ENCODE measurements at places on chromosomes 6 and 20.

DNA sequence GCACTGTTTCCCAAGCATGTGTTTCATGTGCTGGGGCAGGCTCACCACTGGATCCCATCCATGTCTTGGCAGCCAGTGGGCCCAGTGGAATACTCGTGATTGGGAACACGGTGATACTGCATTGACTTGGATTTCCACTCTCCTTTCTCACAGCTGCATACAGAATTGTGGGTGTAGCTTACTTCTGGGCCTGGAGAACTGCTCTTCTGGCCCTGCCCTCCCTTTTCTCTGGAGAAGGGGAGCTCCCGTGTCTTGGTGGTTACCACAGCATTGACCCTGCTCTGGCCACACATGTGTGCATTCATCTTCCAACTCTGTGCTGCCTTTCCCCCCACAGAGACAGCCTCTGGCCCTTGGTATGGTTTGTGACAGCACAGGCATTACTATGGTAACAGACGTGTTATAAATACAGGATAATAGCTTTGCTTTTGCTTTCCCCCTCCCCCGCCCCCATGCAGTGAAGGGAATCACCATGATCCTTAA, 21.6 kb downstream of the SOBP start:
- DNase-seq = no peak

- no peak for DNase-seq
Observed at GRCh38 chr20:370151-370600, 10.4 kb upstream of the TRIB3 start.

DNA sequence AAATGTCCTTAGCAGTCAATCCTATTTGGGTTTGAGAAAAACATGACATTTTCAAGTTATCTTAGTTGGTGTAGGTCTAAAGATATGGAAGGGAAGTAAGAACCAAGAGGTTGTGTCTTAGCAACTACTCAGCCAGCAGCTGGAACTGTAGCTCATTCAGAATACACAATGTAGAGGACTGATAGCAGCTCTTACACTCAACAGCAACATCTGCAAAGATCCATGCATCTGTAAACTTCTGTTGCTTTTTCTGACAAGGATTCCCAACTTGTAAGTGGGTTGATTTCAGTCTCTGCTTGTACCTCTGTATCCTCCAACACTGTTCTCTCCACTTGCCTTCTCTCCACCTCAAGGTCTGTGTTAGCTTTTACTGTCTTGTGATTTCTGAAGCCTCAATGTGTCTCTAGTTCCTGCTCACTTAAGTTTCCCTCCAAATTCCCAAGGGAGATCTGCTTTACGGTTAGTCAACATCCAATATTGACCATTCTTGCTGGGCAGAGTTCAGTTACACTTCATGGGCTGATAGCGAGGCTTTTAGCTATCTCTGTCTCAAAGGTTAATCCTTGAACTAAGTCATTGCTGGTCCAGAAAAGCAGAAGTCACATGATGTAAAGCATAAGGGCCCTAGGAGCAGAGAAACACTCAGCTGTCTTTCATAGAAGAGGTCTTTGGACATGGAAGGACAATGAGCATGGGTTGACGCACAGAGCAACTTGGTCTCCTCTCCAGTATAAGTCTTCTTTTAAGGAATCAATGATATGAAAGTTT, 71.6 kb upstream of the LGSN start:
- DNase-seq = no peak

DNA sequence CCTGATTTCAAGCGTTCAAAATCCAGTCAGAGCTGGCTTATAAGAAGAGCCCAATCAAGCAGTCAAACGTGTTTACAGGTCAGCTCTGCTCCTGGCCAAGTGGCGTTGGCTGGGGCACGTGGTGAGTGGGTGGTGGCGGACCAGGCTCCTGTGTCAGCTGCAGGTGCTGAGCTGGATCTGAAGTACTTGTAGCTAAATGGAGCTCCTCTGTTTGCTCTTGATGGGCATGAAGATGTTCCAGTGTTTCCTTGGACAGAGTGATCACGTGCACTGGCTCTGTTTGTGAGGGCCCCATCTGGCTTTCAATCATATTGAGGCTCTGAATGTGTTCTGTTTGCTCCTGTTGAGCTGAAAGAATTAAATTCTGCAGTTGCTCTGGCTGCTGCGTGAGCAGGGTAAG, 10.2 kb upstream of the MICAL1 start:
- no peak for DNase-seq

GRCh38 chr20:920311-920710, 4.2 kb upstream of the ANGPT4 start:
- no peak for DNase-seq

- DNase-seq = no peak
Observed at GRCh38 chr20:60214901-60215815, 256.9 kb downstream of the CDH26 start.

DNA sequence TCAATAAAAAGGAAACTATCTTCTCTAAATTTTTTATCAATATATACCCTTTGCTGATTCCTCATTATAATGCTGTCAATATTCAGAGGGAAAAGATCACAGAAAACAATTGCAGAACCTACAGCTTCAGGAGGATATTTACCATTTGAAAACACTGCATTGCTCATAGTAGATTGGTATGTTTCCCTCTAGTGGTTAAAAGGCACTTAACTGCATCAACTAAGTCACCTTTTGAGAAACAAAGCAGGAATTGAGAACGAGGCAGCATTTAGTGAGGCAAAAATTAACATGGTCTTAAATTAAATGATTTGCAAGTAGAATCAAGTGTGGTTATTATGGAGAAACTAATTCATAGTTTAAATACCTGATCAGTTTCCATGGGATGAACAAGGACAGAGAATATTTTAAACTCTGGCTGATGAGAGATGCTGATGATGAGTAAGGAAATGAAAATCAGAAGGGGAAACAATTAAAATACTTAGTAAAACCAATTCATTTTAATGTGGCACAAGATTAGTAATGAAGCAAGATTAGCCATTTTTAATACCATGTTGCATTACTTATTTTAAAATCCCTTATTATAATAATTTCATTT, 642.1 kb downstream of the EPHA7 start:
- no peak for DNase-seq

- no peak for DNase-seq
Observed at GRCh38 chr6:24358219-24358821, 461 bp upstream of the DCDC2 start.

GRCh38 chr20:19465536-19465935, 253.1 kb downstream of the SLC24A3 start:
- DNase-seq = no peak

DNA sequence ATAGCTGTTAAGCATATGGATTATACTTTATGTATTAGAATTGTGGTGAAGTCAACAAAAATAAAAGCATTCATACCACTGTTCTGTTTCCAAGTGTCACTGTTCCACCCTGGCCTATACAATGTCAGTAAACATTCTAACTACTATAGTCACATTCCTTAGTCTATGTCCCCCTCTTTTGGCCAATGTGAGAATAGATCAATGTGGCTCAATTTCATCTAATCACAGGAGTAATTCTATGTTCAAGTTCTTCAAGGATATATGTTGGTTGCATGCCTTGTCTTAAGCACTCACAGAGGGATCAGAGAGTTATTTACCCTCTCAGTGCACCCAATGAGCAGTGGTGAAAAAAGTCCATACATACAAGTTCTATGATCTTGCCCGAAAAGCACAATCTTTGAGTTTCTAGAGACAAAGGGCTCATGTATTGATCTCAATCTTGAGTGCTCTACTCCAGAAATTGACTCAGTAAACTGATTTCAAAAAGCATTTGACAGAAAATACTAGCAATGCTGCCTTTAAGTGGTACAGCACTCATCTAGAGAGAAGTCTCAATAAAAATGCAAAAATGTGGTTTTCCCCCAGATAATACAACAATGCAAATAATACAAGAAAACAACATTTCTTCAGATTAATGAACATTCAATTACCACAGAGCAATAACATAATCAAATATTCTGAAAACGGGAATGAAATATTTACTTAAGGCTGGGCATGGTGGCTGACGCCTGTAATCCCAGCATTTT, 16.5 kb downstream of the SMLR1 start:
- no peak for DNase-seq

GRCh38 chr6:87714093-87714842, 12.2 kb upstream of the AKIRIN2 start:
- DNase-seq = no peak

DNA sequence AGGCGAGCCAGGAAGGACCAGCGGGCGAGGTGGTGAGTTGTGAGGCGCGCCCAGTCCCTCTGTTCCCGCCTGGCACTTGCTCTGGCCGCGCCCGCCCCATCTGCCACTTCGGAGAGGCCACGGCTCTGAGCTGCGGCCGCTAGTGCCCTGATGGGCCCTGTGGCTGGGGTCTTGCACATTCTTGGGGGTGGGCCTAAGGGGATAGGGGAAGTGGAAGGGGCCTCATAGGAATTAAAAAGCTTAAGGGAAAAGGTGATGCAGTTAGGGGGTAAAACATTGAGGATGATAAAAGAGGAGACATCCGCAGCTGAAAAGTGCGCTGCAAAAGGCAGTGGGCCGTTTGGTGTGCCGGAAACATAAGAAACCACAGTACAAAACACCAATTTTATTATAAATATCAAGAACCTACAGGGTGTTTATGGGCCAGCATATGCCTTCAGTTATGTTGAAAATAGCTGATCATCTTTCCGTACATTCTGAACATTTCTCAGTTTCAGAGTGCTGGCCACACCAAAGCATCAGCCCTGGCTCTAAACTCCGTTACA, 1.1 kb upstream of the PSMB8 start:
- DNase-seq = no peak

- DNase-seq = no peak
Observed at GRCh38 chr6:44789806-44790205, 402.3 kb downstream of the CDC5L start.

- no peak for DNase-seq
Observed at GRCh38 chr20:61805365-61805764, 260.3 kb downstream of the TAF4 start.

DNA sequence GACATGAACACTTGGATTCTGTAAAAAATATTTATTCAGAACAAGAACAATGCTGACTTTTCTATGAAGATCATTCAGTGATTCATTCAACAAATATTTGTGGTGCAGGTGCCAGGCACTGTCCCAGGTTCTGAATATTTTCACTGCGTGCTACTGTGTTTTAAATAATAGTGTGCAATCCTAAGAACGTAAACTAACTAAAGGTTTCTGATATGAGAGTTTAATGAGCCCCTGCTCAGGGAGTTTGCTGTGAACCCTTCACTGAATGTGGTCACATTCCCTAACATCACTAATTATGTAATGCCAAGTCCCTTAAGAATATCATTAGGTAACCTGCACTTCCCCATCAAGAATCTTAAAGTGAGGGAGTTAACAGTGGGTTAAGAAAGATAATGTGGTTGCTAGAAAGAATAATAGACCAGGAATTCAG, 1.7 kb upstream of the TMEM170B start:
- no peak for DNase-seq

GRCh38 chr20:4484379-4484997, 237.2 kb upstream of the PRND start:
- no peak for DNase-seq

- DNase-seq = no peak
Observed at GRCh38 chr20:48659858-48660257, 167.9 kb downstream of the PREX1 start.

DNA sequence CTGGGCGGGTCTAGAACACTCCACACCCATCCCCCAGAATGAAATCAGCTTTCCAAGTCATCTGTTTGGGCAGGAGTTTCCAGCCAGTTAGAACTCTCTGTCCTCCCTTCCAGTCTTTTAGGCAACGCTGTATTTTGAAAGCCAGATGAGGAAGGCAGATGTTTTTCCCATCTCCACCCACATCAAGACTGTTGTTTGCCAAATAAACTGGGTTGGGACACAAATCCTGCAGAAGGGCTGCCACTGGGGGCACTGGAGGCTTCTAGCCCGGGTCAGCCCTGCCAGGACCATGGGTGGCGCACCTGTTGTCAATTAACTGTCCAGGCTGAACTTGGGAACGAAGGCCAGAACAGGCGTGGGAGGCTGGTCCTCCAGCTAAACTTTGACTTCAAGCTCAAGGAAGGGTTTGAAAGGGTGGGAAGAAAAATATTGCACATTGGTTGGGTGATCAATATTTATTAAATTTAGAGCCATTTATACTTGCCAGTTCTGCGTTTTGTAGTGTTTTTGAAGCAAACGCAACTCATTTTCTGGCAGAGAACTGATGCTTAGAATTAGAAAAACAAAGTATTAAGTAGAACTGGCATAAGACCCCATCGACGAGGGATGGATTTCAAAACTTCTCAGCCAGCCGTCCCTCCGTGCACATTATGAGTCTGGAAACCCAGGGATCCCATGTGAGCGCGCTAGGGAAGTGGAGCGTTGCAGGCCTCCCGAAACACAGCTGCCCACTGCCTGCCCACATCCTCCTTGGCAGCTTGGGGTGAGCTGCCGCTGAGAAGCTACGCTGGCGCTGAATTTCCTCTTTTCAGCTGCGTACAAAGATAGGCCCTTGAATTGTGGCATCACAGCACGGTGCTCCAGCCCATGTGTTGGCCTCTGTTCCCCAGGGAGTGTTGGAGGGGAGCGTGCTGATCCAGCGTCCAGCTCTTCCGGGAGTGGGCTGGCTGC, 297.4 kb downstream of the QKI start:
- peak; percentile 50 for DNase-seq

DNA sequence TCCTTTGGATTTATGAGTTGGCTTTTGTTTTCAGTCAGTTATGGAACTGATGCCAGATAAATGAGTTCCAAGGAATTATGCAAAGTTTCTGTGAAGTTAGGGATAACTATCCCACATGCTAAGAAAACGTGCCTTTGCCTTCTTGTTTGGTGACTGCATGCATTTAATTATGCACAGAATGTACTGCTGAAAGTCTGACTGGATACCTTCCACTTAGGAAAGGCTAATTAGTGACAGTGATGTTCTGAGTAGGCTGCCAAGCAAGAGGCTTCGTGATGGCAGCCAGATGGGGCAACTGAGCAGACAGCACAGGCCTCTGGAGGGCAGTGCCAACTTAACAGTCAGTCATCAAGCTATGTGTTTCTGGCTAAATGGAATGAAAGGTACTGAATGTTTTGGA, 289.9 kb downstream of the CD109 start:
- DNase-seq = no peak

DNA sequence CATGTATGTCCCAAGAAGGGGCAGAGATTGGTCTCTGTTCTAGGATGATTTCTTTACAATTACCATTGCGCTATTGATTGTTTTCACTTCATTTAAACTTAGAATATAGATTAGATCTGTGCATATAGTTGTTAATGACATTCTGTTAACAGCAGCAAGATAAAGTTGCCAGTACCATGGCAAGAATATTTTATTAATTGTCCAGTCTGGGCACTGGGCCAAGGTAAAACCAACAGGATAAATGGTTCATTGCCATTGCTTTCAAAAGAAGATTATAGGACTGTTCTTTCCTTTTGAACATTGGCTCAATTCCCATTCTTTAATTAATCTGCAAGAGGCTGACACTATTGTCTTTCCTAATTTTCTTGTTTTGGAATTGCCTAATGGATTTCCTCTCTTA, 592.4 kb downstream of the RFPL4B start:
- DNase-seq = no peak

- no peak for DNase-seq
Observed at GRCh38 chr6:13026557-13026956, 301.8 kb downstream of the TBC1D7 start.

DNA sequence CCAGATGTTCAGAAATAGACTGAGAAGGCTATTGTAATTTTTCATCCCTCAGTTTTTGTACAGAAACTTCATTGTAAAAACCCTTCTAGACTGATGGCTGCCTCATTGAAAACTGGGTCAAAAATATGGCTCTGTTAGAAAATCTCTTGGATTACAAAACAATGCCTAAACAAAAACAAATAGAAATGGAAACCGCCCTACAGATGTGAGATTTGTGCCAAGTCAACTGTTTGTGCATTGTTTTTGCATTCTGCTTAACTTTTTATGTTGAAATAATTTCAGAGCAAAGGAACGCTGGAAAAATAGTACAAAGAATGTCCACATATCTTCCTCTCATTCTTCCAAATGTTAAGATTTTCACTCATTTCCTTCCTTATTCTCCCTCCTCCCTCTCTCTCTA, 425.1 kb downstream of the FOXA2 start:
- DNase-seq = no peak
